ENCODE measurements at places on chromosomes 7 and 10. TPM values are rescaled to one million over a fixed set of nuclear protein-coding genes. Genes with fewer than 3 reads are reported as not detected.

Gene GPRIN2
- not detected for total RNA-seq

Gene TFR2
- 0.57 TPM for total RNA-seq

Gene PTPN20
- total RNA-seq, result 0.44 TPM

Gene CCDC126
- total RNA-seq, result 11.3 TPM

Gene CALML5
- not detected for total RNA-seq

Gene CHAT
- total RNA-seq, result not detected

Gene EPHB6
- not detected for total RNA-seq

Gene TLX1
- not detected for total RNA-seq

Gene AQP1
- total RNA-seq, result 2.1 TPM

Gene ARHGAP22
- 23.8 TPM for total RNA-seq

Gene GBX1
- total RNA-seq, result not detected

Gene TMEM236
- total RNA-seq, result 0.32 TPM

Gene PNLIPRP1
- not detected for total RNA-seq

Gene COL17A1
- 0.88 TPM for total RNA-seq

Gene CBX3
- 126 TPM for total RNA-seq

Gene SLC26A3
- not detected for total RNA-seq

Gene ZDHHC4
- 50.6 TPM for total RNA-seq

Gene TNS3
- total RNA-seq, result 47.3 TPM

Gene GSAP
- total RNA-seq, result 4.0 TPM

Gene ASAH2B
- total RNA-seq, result 2.5 TPM

Gene BNIP3
- 66.8 TPM for total RNA-seq

Gene BTBD16
- total RNA-seq, result not detected

Gene ASZ1
- not detected for total RNA-seq

Gene HOXA10
- 2.6 TPM for total RNA-seq

Gene BICC1
- total RNA-seq, result 0.16 TPM

Gene ADAM22
- total RNA-seq, result 0.16 TPM

Gene SMARCD3
- total RNA-seq, result 1.9 TPM

Gene JAKMIP3
- not detected for total RNA-seq

Gene PIP
- total RNA-seq, result not detected

Gene CFTR
- total RNA-seq, result not detected

Gene GIMAP7
- total RNA-seq, result 41.2 TPM

Gene DPP6
- total RNA-seq, result not detected

Gene VPS41
- 38.4 TPM for total RNA-seq

Gene SPDYE9
- total RNA-seq, result not detected

Gene ACBD7
- 3.1 TPM for total RNA-seq

Gene OGDHL
- 0.16 TPM for total RNA-seq

Gene DKK1
- total RNA-seq, result 21.4 TPM

Gene ACTL6B
- total RNA-seq, result not detected
